Anterior cingulate cortex (tissue), 58 donors: ENCODE measurements at places on chromosomes 7 and 10.

- DNase-seq: no peak
Measured at GRCh38 chr10:102675011-102675665, 30.9 kb downstream of the TRIM8 start.

GRCh38 chr10:49837685-49838084 lies 75.6 kb upstream of the OGDHL start:
- no peak for DNase-seq

DNA sequence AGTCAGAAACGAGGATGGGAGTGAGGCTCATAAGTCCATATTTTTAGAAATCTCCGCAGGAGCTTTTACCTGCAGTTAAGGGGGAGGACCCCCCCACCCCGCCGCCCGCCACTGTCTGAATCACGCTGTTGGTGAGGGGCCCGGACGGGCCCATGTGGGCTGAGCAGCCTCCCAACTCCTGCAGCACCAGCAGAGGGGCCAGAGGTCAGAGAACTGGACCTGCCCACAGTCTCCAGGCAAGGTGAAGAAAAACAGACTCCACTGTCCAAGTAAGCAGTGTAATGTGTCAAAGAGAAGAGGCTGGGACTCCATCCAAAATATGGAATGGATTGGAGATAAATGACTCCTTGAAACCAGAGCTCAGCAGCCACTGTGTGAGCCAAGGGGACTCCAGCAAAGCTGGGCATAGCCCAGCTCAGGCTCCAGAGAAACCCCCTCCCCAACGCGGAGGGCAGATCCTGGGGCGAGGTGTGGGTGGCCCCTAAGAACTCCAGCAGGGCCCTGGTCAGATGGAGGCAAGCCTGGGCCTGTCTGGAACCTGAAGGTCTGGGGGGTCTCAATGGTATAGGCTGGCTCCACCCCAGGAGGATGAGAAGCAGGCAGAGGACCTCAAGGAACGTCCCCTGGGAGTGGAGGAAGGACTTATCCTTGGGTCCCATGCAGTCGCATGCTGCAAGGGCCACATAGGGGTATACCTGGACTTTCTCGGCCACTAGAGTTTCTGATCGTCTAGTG lies 128.5 kb upstream of the TNS3 start:
- DNase-seq: no peak

GRCh38 chr7:33933611-33934281 lies 28.4 kb downstream of the BMPER start:
- DNase-seq: no peak

- no peak for DNase-seq
Measured at GRCh38 chr10:89609833-89610346, 35.2 kb downstream of the PANK1 start.
